ENCODE measurements at places on chromosomes 6 and 20. TPM values are rescaled to one million over a fixed set of nuclear protein-coding genes. Genes with fewer than 3 reads are reported as not detected.
A peak's percentile ranks its signal among the peaks of the same experiment; 100 is the strongest.

DNA sequence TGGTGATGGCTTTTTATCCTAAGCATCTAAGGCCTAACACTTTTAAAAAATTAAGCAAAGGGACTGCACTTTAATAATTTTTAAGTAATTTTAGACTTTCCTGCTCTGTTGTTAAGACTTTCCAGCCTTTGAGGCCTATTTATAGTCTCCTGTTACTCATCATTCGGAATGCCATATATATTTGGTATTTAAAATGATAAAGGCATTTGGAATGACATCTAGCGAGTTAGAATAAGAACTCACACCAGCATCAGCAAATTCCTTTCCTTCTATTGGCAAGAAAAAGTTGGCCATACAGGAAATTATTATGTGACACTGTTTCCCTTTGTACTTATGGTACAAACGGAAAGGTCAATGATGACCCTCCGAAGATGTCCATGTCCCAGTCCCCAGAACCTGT lies 88.1 kb upstream of the STMND1 start:
- no peak for DNase-seq

DNA sequence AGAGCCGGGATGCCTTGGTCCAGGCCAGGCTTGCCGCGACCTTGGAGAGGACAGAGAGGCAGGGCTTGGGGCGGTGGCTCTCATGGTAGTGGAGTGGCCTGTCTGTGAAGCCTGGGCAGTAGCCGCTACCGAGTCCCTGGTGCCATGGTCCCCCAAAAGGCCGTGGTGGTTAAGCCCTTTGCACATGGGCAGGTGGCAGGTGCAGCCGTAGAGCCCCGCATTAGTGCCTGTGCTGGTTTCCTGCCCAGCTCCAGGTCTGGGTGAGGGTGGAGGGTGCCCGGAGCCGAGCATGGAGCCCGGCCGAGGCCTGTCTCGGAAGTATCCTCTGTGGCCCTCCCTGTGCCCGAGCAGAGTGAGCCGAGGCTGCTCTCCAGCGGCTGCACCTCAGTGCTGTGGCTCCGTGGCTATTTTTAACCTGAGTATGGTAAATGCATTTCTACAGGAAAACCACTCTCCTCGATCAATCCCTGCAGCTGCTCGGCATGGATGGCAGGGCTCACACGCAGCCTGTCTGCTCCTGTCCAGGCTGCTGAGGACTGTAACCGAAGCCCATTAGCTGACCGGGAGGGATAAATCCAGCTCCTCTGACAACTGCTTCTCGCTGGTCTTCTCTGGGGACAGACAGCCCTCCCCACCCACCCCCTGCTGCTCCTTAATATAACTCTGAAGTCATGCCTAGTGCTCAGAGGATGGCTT lies 36.3 kb upstream of the GATA5 start:
- DNase-seq, result no peak

- no peak for DNase-seq
Observed at GRCh38 chr6:87274660-87275274, 47.6 kb upstream of the SMIM8 start.

DNA sequence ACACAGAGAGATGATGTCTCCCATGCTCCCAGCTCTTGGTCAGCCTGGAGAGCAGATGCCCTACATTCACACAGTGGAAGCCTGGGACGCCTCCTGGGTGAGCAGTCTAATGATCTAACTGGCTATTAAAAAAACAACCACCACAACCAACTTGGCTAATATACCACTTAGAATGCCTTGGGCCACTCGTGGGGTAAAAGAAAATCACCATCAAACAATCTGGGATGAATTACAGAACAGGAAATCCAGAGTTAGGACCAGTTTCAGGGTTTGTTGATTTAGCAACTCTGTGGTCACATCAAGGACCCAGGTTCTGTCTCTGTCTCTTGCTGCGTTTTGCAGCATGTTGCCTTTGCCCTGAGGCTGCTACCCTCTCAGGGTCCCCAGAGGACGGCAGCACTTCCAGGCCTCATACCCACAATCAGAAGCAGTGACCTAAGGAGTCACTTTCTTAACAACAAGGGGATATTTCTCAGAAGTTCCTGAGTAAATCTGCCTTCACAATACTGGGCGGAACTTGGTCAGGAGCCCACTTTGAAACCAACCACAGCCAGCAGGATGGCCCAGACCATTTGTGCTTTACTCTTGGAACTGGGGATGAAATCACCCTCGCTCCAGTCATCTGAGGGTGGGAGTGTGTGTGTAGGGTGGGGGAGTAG lies 118.7 kb downstream of the CLIC5 start:
- peak; percentile 85 for DNase-seq

DNA sequence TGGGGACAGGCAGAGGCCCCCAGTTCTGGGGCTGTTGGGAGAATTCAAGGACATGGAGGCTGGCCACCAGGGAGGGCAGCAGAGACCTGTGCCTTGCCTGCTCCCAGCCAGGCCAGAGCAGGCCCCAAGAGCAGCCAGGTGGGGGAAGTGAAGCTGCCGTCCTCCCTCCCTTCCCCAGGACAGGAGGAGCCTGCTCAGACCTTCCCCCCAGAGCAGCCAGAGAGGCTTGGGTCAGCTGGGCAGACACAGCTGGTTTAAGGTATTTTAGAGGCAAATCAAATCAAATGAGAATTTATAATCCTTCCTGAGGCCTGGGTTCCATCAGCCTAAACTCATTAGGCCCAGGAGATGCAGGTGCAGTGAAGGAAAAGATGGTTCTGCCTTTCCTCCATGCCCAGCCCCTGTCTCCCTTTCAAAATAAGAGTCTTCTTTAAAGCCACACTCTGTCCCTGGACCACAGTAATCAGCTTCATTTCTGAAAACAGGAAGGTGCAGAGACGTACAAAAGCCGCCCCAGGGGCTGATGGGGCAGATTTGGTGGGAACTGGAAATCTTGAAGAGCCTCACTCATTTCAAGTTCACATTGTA lies 21.7 kb downstream of the BMP7 start:
- DNase-seq, result no peak

GRCh38 chr20:21161926-21162325 lies 36.0 kb downstream of the KIZ start:
- DNase-seq, result no peak

GRCh38 chr6:166584853-166585429 lies 1.5 kb downstream of the RAMACL start:
- no peak for DNase-seq

- no peak for DNase-seq
Observed at GRCh38 chr20:56765172-56766073, 136.3 kb downstream of the TFAP2C start.

- DNase-seq, result no peak
Observed at GRCh38 chr20:19875376-19876221, 117.5 kb downstream of the RIN2 start.

- no peak for DNase-seq
Observed at GRCh38 chr6:33161354-33162331, 30.6 kb downstream of the COL11A2 start.

GRCh38 chr20:35583636-35584560 lies 31.7 kb upstream of the SPAG4 start:
- no peak for DNase-seq

DNA sequence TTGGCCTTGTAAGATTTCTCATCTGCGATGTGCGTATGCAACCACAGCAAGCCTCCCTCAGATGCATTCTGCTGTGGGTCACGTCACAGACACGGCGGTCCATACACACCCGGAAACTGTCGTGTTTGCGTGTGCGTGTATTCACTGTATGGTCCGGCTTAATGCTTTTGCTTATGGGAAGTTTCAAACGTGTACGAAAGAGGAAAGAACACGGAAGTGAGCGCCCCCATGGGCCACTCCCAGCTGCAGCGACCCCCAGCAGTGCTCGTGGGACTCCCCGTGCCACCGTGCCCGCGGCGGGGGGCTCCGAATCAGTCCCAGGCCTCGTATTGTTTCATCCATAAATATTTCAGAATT lies 10.2 kb downstream of the DLL1 start:
- no peak for DNase-seq

GRCh38 chr20:25065625-25066338 lies 7.8 kb upstream of the ACSS1 start:
- no peak for DNase-seq

DNA sequence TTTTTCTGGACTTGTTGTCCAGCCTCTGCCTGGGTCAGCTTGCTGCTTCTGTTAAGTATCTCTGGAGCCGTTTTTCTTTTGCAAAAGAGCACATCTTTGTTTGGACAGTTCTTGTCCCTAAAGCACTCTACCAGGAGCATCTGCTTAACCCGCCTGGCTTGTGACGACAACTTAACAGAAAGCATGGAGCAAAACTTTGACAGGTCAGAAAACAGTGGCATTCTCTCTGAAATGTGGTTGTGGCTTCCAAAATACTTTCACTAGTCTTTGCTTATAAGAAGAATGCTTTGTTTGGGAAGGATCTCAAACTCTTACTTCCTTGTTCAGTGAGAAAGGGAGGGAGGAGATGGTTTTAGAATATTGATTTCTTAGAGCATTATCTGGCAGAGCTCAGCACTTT lies 47.6 kb downstream of the CD109 start:
- no peak for DNase-seq

DNA sequence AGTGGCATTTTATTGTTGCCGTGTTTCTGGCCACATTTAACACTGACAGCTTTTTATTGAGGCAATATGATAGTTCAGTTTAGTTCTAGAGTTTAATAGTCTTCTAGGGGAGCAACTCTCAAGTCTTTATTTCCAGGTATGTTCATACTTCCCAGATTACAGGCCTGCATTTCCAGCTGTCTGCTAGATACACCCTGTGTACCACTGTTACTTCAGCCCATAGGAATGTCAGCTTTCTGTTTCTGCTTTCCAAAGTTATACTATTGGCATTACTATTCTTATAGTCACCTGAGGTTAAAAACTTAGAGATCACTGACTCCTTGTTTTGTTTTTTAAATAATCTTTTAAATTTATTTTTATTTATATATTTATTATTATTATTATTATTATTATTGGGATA lies 7.6 kb downstream of the ZNF451 start:
- no peak for DNase-seq

- DNase-seq, result no peak
Observed at GRCh38 chr6:141403827-141404226, 728.9 kb upstream of the GJE1 start.

DNA sequence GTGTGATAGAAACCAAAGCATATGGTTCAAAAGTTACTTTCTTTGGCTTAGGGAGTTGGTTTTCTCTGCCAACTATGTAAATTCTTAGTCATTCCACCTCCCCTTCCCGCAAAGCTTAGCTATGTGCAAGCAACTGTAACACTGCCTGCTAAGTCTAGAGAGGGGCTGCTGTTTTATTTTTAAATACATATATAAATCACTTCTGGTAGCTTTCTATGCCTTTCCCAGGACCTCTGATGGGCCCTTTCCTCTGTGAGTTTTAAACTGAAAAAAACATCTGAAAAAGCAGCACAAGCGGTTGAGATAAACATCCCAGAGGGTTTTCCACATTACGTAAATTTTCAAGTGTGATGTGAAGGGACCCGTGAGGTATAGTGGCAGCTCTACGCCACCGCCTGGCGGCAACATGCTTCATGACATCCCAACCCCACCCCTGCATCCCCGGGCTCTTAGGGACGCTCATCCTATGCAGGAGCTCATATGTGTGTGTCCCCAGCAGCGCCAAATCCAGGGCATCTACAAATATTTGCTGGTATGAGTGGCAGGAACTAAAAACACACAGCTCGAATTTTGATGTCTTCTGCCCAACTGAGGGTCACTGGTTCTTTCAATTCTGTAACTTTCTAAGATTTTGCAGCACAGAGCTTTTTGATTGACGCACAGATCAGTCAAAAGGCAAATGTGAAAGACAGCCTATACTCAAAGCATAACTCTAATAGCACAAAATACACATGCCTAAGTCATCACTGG lies 12.7 kb downstream of the SAYSD1 start:
- DNase-seq, result peak; percentile 57

DNA sequence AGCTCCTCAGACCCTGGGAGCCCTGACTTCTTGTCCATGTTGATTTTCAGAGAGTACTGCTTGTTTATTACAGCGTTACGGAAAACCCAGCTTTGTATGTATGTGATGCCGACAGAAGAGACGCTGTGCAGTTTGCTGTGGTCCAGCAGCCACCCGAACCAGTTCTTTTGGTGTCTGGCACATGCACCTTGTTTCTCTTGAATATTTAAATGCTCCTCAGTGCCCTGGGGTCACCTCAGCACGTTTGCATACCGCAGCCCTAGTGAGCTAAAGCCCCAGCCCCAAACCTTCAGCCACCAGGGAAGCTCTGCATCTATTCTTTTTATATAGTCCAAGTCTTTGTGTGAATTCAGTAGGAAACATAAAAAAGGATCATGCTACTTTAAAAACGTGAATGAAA lies 39.9 kb downstream of the AFDN start:
- no peak for DNase-seq

DNA sequence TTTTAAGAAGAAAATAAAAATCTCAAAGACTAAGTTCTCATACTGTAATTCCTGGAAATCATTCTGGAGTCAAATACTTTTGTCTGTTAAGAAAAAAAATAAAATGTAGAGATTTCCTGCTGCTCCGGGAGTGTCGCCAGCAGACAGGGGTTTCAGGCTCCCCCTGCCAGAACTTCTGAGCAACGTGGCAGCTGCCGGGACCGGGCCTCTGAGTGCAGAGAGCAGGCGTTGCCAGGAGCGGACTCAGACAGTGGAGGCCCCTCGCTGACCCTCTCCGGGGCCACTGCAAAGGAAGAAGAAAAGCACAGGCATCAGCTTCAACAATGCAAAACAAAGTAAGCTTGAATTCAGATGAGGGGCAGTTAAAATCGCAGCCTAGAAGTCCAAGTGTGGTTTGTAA lies 95.5 kb downstream of the THBS2 start:
- DNase-seq, result peak; percentile 92

DNA sequence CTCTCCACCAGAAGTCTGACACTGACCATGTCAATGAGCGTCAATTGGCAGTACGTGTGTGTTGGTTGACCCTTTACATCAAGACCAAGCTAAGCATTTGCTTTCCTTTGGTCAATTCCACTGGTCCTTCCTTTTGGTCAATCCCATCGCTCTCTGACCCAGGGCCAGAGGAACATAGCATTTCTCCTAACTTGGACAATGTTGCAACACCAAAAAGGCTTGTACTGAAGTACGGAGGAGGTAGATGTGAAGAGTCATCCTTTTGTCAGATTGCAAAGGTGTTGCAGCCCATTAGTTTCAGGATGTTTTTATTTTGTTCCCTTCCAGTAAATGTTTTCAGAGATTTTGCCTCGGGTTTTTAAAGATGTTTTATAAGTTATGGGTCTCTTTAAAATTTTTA lies 24.6 kb downstream of the EDN1 start:
- peak; percentile 39 for DNase-seq

DNA sequence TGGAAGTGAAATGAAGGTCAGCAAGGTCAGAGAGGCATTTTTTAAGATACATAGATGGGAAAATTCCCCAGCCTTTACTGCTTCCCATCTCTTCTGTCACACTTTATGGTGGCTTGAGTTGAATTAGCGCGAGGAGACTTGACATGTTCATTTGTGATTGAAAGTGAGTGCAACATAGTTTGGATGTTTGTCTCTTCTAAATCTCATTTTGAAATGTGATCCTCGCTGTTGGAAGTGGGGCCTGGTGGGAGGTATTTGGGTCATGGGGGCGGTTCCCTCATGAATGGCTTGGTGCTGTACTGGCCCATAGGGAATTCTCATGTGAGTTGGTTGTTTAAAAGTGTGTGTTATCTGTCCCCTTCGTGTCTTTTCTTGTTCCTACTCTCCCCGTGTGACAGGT lies 237.2 kb downstream of the CDKAL1 start:
- no peak for DNase-seq

GRCh38 chr6:32096394-32097258 lies 12.5 kb downstream of the TNXB start:
- no peak for DNase-seq

The SPATA25 gene
- 3.3 TPM for total RNA-seq

The OPRL1 gene
- 0.83 TPM for total RNA-seq

The JPH2 gene
- 314 TPM for total RNA-seq

The TSBP1 gene
- not detected for total RNA-seq

Measured in esophagus muscularis mucosa (tissue), 4 donors.